ENCODE measurements at places on chromosomes 3 and 15. TPM values are rescaled to one million over a fixed set of nuclear protein-coding genes. Genes with fewer than 3 reads are reported as not detected.

GRCh38 chr15:90496791-90497190 is 32.9 kb upstream of the CRTC3 start:
- DNase-seq: no peak

Gene COX5A
- polyA plus RNA-seq: 221 TPM

DNA sequence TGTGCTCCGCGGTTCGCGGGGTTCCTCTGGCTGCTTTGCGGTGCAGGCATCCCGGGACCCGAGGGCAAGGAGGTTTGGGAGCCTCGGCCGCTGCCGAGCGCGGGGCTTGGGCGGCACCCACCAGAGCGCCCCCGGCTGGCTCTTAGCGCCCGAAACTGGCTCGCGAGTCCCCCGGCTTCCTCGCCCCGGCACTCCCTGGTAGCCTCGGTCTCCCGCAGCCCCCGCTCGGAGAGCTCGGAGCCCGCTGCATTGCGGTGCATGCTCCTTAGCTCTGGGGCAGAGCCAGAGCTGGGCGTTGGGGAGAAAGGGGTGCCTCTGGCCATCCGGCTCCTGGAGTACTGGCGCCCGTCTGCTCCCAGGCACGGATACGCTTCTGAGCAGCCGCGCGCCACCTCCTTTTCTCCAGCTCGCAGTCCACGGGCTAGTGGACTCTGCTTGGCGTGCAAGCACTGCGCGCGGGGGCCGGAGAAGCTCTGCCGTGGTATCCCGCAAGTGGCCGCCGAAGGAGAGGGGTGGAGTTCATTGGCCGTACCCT is 753 bp downstream of the EPHB1 start:
- DNase-seq: no peak

Gene SRPRB
- 51.1 TPM for polyA plus RNA-seq

GRCh38 chr3:126728680-126729079 is 24.6 kb downstream of the CHCHD6 start:
- no peak for DNase-seq

Gene CCK
- polyA plus RNA-seq: 0.30 TPM
